ENCODE measurements at places on chromosomes 12 and 14. TPM values are rescaled to one million over a fixed set of nuclear protein-coding genes. Genes with fewer than 3 reads are reported as not detected.

- no peak overlapping the region for H3K4me3 ChIP-seq
Measured at GRCh38 chr12:83945871-83946270, 966.7 kb downstream of the SLC6A15 start.

MYF5 gene
- total RNA-seq, result not detected

DNA sequence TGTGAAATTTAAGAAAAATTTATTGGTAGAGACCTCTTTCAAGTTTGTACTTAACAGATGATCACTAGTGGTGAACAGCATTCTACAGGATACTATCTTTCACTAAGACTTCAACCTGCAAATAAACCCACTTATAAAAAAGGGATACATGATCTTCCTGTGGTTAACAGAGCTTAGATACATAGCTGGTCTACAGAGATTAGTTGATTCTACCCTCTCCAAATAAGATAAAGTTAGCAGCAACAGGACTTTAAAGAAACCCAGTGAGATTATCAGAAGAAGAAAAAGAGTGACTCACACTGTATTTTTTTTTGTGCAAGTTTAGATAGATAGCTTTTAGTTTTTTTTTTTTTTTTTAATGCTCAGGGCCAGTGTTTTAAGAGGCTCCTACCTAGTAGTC, 34.5 kb downstream of the USP44 start:
- H3K36me3 ChIP-seq, result peaks cover 23% of the 10 kb centered on the region
- H3K27me3 ChIP-seq, result no peaks in the 10 kb centered on the region
- no peaks in the 10 kb centered on the region for H3K4me1 ChIP-seq
- no peak overlapping the region for H3K27ac ChIP-seq

DNA sequence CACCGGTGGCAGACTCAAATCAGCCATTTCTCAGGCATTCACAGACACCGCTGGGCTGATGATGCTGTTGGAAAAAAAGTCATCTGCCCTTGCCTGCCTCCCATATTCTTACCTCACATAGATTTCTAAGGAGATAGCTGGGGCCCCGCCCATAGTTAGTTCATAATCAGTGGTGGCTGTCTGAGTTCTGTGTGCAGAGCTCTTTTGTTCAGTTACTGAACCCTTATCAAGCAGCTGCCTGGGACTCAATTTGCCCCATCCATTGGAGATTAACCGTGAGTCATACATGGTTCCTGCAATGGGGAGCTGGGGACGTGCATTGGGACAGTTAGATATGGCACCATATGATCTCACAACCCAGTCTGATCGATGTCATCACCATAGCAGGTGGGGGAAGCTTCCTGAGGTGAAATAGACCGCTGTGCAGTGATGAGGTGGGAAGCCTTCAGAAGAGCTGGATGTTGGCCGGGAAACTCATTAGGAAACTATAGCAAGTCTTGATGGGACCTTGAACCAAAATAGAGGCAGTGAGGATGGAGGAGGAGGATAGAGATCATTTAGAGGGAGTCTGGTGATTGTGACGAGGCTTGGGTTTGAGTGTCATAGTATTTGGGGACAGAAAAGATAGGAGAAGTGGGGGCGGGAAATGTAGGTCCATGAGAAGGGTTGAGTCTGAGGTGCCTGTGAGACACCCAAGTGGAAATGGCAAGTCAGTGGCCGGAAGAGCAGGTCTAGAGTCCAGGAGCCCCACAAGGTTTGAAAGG, 147.8 kb downstream of the GCH1 start:
- H3K4me3 ChIP-seq, result no peak overlapping the region
- no peak for DNase-seq
- H3K27me3 ChIP-seq, result no peaks in the 10 kb centered on the region
- peaks cover 12% of the 10 kb centered on the region for H3K36me3 ChIP-seq
- H3K4me1 ChIP-seq, result no peaks in the 10 kb centered on the region

SLC38A4 gene
- 1.5 TPM for total RNA-seq

ITGA7 gene
- total RNA-seq, result 26.5 TPM

GRCh38 chr14:53779301-53779700, 177.3 kb downstream of the BMP4 start:
- H3K27ac ChIP-seq, result no peak overlapping the region
- H3K4me1 ChIP-seq, result no peaks in the 10 kb centered on the region
- H3K36me3 ChIP-seq, result no peaks in the 10 kb centered on the region
- no peak for DNase-seq
- H3K27me3 ChIP-seq, result no peaks in the 10 kb centered on the region

CCDC175 gene
- not detected for total RNA-seq

ZBTB42 gene
- 6.9 TPM for total RNA-seq

SELPLG gene
- 4.9 TPM for total RNA-seq

CLEC1B gene
- not detected for total RNA-seq

DPY19L2 gene
- total RNA-seq, result 7.3 TPM

MRPS35 gene
- 48.2 TPM for total RNA-seq

PRB3 gene
- total RNA-seq, result not detected

KIF26A gene
- total RNA-seq, result 1.4 TPM

ACVR1B gene
- total RNA-seq, result 15.4 TPM

LDHB gene
- total RNA-seq, result 698 TPM

DNA sequence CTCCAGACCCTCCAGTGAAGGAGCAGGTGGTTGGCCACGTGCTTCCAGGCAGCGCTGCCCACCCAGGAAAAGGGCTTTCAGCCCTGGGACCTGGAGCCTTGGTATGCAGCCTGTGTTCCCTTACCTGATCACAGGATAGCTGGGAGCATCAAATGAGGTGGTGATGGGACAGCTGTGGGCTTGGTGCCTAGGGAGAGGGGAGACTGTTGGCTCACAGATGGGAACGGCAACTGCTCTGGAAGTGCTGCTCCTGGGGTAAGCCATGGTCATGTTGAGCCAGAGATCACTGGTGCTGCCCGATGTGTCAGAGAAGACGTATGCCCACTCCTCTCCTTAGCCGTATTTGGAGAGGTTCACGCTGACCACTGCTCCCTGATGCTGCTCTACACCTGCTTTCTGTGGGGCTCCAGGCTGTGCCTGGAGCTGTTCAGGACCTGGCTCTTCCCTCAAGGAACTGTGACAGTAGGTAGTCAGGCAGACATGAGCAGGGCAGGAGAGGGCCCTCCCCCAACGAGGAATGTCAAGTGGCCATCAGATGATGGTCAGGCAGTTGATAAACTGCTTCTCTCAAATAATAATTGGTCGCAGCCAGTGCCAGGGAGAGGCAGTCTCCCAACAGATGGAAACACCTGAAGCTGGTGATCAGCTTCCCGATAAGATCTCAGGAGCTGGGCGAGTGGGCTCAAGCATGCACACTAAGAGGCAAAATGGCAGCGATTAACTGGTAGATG, 2.8 kb upstream of the CYP46A1 start:
- peaks cover 10% of the 10 kb centered on the region for H3K4me1 ChIP-seq
- H3K27me3 ChIP-seq, result peaks cover 2% of the 10 kb centered on the region
- DNase-seq, result no peak

DNA sequence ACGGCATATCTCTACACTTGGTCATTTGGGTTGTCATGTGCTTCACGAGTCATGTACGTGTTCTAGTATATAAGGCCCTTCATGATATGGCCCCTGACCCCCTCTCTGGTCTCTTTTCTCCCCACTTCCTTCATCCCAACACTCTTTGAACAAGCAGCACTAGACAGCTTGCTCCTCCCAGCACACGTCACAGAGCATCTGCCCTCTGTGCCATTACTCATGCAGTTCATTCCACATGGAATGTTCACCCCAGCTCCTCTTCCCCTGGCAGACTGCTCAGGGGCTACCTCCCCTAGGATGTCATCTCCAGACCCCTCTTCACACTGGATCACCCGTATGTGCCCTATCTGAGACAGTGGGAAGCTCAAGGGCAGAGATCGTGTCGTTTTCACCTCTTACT, 14.1 kb upstream of the LRP1-AS start:
- H3K27me3 ChIP-seq, result no peaks in the 10 kb centered on the region
- DNase-seq, result peak; percentile 26
- peak overlapping the region; percentile 23 for H3K27ac ChIP-seq

- peaks cover 13% of the 10 kb centered on the region for H3K4me1 ChIP-seq
- no peak for DNase-seq
- H3K27me3 ChIP-seq, result no peaks in the 10 kb centered on the region
- H3K4me3 ChIP-seq, result no peak overlapping the region
- H3K27ac ChIP-seq, result no peak overlapping the region
Measured at GRCh38 chr14:89186856-89187376, 230.1 kb downstream of the FOXN3 start.

- H3K27me3 ChIP-seq, result no peaks in the 10 kb centered on the region
- peak; percentile 30 for DNase-seq
- no peak overlapping the region for H3K27ac ChIP-seq
- no peak overlapping the region for H3K4me3 ChIP-seq
- no peaks in the 10 kb centered on the region for H3K4me1 ChIP-seq
Measured at GRCh38 chr14:62662811-62663455, 382.3 kb downstream of the KCNH5 start.

- H3K4me3 ChIP-seq, result no peak overlapping the region
- no peaks in the 10 kb centered on the region for H3K27me3 ChIP-seq
- peak; percentile 56 for DNase-seq
- peaks cover 3% of the 10 kb centered on the region for H3K4me1 ChIP-seq
Measured at GRCh38 chr14:84825481-84826251, 704.3 kb upstream of the FLRT2 start.

DNA sequence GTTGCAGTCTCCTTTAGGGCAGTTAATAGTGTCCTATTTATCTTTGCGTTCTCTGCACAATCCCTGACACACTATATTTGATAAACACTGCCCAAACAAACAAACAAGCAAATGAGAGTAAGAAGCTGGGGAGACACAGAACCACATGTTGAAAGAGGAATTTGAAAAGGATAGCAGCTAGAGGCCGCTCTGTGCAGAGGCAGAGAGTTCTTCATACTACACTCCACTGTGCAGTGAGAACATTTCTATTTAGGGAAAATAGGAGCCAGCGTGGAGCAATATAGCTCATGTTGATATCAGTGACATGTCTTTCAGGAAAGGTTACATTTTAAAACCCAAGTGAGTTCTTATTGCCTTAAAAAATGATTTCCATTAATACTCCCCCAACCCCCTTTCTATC, 140.3 kb upstream of the SEL1L start:
- no peaks in the 10 kb centered on the region for H3K36me3 ChIP-seq
- no peaks in the 10 kb centered on the region for H3K4me1 ChIP-seq
- no peak overlapping the region for H3K4me3 ChIP-seq
- no peak for DNase-seq

GPR68 gene
- total RNA-seq, result 0.50 TPM

DNA sequence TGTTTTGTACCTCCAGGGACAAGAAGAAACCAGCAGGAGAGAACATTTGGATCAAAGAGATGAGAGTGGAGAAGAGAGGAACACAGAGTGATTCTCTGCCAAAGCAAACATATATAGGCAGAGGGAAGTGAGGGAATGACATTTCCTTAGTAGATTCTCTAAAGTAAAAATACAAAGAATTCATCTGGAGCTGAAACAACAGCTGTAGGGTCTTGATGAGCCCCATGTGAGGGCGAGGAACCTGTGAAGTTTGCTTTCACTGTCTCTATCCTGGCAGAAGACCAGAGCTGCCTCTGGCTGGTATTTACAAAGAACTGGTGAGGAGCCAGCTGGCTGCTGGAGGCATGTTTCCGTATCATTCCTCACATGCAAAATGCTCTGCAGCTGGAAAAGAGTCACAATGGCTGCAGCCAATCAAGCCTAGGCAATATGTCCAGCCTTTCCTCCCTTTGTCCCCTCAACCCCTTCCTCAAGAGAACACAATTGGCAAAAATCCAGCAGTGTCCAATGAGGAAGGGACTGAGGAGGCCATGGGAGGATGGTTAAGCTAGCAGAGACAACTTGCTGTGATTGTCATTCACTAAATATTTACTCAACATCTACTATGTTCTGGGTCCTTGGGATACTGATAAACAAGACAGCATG, 122.5 kb downstream of the PHLDA1 start:
- no peaks in the 10 kb centered on the region for H3K27me3 ChIP-seq
- H3K4me3 ChIP-seq, result no peak overlapping the region
- H3K4me1 ChIP-seq, result peaks cover 3% of the 10 kb centered on the region
- DNase-seq, result peak; percentile 64
- H3K36me3 ChIP-seq, result no peaks in the 10 kb centered on the region

GNS gene
- 106 TPM for total RNA-seq

DNA sequence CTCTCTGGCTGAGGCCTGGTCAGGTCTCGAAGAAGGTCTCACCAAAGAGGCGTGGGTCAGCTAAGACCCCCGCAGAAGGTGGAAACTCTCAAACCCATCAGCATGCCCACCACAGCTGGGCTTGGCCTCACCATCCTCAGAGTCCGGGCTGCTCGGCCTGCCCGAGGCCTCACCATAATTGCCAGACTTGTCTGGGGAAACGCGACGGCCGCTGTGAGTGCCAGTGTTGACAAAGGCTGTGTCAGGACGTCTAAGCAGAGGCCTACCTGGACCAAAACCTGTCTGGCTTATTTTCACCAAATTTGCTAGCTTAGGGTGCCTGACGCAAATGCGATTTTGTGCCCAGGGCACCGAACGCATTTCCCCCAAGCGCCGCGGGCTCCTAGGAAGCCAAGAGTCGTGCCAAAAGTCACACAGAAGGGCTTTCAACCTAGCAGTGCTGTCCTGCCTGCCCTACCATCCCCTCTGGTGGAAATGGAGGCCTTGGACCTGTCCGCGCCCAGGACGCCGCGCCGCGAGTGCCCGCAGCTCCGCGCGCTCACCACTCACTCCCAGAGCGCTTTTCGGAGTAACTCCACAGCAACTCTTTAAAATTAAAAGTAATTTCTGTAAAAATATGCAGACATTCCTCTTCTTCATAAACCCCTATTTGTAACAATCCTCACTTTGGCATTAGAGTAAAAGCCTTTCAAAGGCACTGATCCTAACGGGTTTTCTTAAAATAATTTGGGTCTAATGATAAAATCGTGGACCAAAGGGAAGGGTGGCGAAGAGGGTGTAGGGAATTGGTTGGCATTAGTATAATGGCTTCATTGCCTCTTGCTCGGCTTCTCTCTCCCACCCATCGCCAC, 1.2 kb upstream of the ALX1 start:
- H3K4me1 ChIP-seq, result peaks cover 15% of the 10 kb centered on the region
- H3K27ac ChIP-seq, result no peak overlapping the region
- no peak for DNase-seq
- no peak overlapping the region for H3K4me3 ChIP-seq
- no peaks in the 10 kb centered on the region for H3K36me3 ChIP-seq
- peaks cover 88% of the 10 kb centered on the region for H3K27me3 ChIP-seq

Measured in astrocyte (in vitro differentiated cells and primary cell).